Upper lobe of right lung (tissue), 1 donor: ENCODE measurements at places on chromosomes 1 and 21. TPM values are rescaled to one million over a fixed set of nuclear protein-coding genes. Genes with fewer than 3 reads are reported as not detected.

Gene CFAP141
- total RNA-seq: not detected

GRCh38 chr1:32500387-32501209 lies 35.7 kb downstream of the ZBTB8B start:
- no peaks in the 10 kb centered on the region for H3K27me3 ChIP-seq
- peaks cover 9% of the 10 kb centered on the region for H3K4me1 ChIP-seq
- H3K27ac ChIP-seq: peak overlapping the region; percentile 95
- peak overlapping the region; percentile 70 for H3K4me3 ChIP-seq
- peak; percentile 90 for DNase-seq
- no peaks in the 10 kb centered on the region for H3K36me3 ChIP-seq

Gene FLAD1
- 29.0 TPM for total RNA-seq

Gene CTH
- 3.6 TPM for total RNA-seq

- no peaks in the 10 kb centered on the region for H3K36me3 ChIP-seq
- H3K27me3 ChIP-seq: no peaks in the 10 kb centered on the region
- no peak overlapping the region for H3K4me3 ChIP-seq
- DNase-seq: no peak
- no peak overlapping the region for H3K27ac ChIP-seq
Measured at GRCh38 chr1:58434607-58435006, 111.9 kb downstream of the OMA1 start.

GRCh38 chr1:228081144-228081543 lies 1.4 kb upstream of the ARF1 start:
- DNase-seq: peak; percentile 56
- H3K27me3 ChIP-seq: no peaks in the 10 kb centered on the region
- peaks cover 35% of the 10 kb centered on the region for H3K4me1 ChIP-seq
- no peaks in the 10 kb centered on the region for H3K36me3 ChIP-seq
- no peak overlapping the region for H3K27ac ChIP-seq

DNA sequence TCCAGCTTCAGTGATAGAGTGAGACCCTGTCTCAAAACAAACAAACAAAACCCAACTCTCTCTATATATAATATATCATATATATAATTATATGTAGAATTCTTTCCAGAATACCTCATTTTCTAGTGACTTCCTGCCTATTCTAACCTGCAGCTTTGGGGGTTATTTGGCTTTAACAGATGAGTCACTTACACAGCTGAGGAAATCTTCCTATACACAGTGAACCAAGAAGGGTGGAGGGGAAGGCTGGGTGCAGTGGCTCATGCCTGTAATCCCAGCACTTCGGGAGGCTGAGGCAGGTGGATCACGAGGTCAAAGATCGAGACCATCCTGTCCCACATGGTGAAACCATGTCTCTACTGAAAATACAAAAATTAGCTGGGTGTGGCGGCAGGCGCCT lies 9.2 kb downstream of the RAB29 start:
- no peak overlapping the region for H3K27ac ChIP-seq
- H3K36me3 ChIP-seq: no peaks in the 10 kb centered on the region
- no peak for DNase-seq
- H3K4me1 ChIP-seq: no peaks in the 10 kb centered on the region
- H3K27me3 ChIP-seq: no peaks in the 10 kb centered on the region
- H3K4me3 ChIP-seq: no peak overlapping the region

DNA sequence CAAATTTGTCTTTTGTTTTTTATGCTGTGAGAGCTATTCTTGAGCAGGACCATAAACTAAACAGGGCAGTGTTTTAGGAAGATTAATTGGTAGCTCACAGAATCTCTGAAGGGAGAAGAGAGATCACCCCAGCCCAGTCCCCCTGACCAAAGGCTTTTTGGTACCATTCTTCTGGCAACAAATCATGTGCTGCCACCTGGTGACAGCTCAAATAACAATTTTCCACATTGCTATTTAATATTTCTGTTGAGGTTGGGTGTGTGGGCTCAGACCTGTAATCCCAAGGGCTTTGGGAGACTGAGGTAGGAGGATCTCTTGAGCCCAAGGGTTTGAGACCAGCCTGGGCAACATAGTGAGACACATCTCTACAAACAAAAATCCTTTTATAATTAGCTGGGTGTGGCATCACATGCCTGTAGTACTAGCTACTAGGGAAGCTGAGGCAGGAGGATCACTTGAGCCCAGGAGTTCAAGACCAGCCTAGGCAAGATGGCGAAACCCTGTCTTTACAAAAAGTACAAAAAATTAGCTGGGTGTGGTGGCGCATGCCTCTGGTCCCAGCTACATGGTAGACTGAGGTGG lies 2.2 kb upstream of the TESK2 start:
- no peaks in the 10 kb centered on the region for H3K36me3 ChIP-seq
- no peak for DNase-seq
- H3K27me3 ChIP-seq: no peaks in the 10 kb centered on the region
- no peak overlapping the region for H3K4me3 ChIP-seq
- no peak overlapping the region for H3K27ac ChIP-seq

- no peak overlapping the region for H3K27ac ChIP-seq
- peaks cover 42% of the 10 kb centered on the region for H3K36me3 ChIP-seq
- DNase-seq: no peak
- no peaks in the 10 kb centered on the region for H3K27me3 ChIP-seq
- no peaks in the 10 kb centered on the region for H3K4me1 ChIP-seq
- no peak overlapping the region for H3K4me3 ChIP-seq
Measured at GRCh38 chr1:172609528-172609927, 49.4 kb upstream of the FASLG start.

- no peak overlapping the region for H3K27ac ChIP-seq
- no peaks in the 10 kb centered on the region for H3K27me3 ChIP-seq
- DNase-seq: no peak
Measured at GRCh38 chr1:185914089-185914488, 179.9 kb downstream of the HMCN1 start.

GRCh38 chr21:15446223-15446622 lies 283.6 kb upstream of the USP25 start:
- no peak overlapping the region for H3K27ac ChIP-seq
- H3K4me3 ChIP-seq: no peak overlapping the region
- H3K27me3 ChIP-seq: no peaks in the 10 kb centered on the region
- no peaks in the 10 kb centered on the region for H3K4me1 ChIP-seq
